ENCODE measurements at places on chromosomes 2 and 18.

GRCh38 chr18:58005011-58005410 lies 39.0 kb upstream of the NEDD4L start:
- DNase-seq, result no peak

- DNase-seq, result no peak
These were observed 66.6 kb upstream of the ODC1 start for GRCh38 chr2:10514743-10515142.

DNA sequence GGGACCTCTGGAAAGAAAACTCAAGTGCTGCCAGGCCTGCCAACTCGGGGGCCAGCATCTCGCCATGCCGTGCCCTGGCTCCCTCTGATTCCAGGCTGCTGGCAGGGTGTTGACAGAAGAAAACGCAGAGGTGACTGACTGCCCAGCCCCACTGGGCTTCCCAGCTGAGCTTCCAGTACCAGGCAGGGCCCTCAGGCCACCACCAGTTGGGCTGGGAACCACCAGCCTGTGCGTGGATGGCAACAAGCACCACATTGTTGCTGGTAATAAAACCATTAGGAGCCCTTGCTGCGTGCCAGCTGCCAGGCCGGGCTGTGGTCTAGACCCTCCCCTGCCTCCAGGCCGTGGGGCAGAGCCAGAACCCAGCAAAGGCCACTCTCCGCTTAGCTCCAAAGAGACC lies 9.2 kb downstream of the DNMT3A start:
- peak; percentile 89 for DNase-seq

- no peak for DNase-seq
These were observed 111.9 kb downstream of the OSR1 start for GRCh38 chr2:19246496-19246895.

DNA sequence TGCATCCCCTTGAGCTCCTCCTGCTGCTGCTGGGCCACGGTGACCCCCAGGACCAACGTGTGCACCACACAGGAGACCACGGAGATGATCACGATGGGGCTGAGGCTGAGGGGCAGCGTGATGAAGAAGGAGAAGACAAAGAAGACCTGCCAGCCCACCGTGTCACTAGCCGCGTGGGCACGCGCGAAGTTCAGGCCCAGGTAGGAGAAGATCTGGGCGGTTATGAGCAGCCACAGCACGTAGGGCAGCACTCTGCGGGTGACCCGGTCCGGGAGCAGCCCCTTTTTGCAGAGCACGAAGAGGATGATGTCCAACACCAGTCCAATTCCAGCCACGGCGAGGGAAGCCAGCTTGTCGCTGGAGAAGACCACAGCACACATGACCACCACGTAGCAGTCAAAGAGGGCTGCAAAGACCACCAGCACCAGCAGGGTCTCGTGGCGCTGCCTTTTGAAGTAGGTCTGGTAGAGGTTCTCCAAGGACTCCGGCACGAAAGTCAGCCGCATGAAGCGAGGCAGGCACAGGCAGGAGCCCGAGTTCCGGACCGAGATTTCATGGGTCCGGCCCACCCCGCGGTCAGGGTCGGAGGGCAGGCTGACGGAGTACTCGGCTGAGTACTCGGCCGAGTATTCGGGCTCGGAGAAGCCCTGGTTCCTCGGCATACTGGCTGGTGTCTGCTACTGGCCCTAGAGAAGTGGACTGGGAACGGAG lies 1.6 kb downstream of the ADCY3 start:
- DNase-seq, result no peak

DNA sequence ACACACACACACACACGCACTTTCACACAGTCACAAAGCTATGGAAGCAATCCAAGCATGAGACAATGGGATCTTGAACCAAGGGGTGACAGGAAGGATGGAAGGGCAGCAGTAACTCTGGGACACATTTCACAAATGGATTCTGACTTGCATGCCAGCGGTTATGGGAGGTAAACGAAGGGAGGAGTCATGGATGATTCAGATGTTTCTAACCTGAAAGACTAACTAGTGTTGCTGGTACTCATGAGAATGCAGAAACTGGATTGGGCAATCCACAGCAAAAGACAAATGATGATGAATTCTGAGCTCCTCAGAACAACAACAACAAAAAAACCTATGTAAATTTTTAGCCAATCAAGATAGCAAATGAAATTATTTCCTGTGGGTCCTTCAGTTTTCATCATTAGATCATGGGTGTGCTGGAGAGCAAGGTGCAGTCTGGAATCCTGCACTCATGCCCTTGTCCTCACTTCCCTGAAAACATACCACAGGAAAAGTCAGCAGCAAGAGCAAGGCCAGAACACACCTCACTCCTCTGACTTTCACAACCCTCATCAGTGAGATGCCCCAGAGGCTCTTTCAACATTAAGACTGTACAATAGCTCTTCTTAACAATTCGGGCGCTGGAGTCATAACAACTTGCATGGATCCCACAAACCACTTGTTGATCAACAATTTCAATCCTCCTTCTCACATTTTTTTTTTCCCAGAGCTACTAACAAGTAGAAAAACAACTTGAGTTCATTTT lies 32.6 kb downstream of the ABCA12 start:
- no peak for DNase-seq

- no peak for DNase-seq
These were observed 129.2 kb downstream of the ALPK2 start for GRCh38 chr18:58499527-58500221.

DNA sequence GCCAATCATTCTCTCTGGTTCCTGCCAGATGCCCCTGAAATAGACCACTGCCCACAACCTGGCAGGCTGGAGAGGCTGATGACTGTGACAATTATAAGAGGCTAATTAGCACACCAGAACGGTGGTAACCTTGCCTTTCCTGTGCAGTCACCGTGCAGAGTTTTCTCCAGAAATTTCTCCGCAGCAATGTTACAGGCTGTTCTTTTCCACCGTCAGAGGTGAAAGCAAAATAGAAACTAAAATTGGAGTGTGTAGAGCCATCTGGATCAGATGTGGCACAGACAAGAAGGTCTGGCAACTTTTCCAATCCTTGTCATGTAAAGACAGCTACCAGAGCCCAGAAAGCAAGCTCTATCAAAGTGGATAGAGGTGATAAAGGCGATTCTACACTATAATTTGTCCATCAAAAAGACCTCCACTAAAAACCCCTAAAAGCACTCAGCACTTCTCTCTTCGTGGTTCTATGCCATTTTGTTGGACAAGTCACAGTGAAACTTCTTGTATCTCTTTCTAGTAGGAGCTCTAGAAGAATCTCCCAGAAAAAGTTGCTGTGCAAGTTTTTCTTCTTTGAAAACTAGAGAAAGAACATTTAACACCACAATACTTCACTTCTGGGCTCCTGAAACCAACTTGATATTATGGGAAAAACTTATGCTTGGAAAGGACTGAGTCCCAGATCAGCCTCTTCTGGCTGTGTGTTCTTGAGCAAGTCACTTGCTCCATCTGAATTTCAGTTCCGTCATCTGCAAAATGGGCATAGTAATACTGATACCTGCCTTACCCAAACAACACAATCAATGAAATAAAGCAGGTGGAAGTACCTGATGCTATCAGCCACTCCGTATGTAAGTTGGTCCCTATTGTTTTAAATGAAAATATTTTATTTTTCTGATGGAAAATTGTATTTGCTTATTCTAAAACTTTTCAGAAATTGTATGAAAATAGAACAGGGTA lies 295.6 kb upstream of the DLGAP1 start:
- no peak for DNase-seq

DNA sequence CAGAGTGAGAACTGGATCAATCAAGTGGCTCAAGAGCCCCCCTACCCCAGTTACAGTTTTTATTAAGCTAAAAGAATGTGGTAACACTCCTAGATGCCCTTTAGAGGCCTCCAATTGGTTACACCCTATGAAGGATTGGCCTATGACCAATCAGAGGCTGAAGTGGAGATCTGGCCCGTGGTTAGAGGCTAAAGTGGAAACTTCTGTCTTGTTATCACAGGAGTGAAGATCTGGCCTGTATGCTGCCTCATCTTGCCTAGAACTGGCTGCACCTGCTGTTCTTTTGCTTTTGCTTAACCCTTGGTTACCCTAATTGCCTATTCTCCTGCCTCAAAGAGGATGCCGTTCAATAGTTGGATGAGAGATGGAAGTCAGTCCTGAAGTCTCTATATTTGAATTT lies 100.1 kb upstream of the MAP2 start:
- DNase-seq, result no peak

DNA sequence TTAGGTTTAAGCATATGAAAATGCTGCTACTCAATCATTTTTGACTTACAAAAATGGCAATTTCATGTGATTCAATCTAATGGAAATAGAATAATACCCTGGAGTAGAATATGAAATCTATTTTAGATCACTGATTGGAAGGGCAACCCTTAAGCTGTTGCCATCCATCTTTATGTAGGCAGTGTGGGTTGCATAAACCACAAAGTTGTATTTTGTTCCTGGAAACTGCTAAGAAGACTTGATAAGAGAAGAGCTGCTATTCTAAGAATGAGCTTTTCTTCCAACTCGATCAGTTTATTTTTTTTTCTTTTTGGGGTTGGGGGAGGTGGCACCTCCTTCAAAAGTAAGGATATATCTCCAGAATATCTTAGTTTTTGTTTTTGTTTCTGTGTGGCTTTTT lies 60.2 kb downstream of the CAVIN2 start:
- DNase-seq, result no peak

DNA sequence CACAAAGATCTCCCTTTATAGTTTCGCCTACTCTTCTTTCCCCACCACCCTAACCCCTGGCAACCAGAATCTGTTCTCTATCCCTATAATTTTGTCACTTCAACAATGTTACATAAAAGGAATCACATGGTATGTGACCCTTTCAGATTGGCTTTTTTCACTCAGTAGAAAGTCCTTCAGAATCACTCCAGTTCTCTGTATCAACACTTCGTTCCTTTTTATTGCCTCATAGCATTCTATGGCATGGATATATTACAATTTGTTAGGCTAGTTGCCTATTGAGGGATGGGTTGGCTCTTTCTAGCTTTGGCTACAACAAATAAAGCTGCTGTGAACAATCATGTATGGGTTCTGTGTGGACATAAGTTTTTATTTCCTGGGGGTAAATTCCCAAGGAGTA lies 163.1 kb downstream of the RPIA start:
- DNase-seq, result no peak

DNA sequence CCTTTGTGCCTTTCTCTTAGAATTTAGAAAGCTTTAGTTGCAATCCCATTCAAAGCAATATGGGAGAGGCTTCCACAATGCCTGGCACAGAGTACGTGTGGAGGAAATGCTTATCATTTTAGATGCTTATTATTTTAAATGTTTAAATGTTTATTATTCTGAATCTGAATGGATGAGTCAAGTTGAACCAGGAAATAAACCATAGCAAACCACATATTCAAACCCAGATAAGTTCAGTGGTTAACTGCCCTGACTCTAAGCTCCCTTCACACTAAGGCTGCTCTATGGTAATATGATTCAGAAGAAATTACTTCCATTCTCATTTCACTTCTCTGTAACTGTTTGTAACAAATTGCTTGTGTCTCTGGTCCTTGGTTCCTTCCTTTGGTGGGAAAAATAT lies 5.2 kb upstream of the PPP4R1 start:
- no peak for DNase-seq

Measured in globus pallidus (tissue), 1 donor.